ENCODE measurements at places on chromosomes 3 and 15.

GRCh38 chr3:141063831-141064230, 12.7 kb downstream of the SPSB4 start:
- DNase-seq: no peak

GRCh38 chr3:84442533-84442932, 516.3 kb upstream of the CADM2 start:
- DNase-seq: no peak

GRCh38 chr15:40287505-40287904, 4.6 kb upstream of the ANKRD63 start:
- DNase-seq: no peak

DNA sequence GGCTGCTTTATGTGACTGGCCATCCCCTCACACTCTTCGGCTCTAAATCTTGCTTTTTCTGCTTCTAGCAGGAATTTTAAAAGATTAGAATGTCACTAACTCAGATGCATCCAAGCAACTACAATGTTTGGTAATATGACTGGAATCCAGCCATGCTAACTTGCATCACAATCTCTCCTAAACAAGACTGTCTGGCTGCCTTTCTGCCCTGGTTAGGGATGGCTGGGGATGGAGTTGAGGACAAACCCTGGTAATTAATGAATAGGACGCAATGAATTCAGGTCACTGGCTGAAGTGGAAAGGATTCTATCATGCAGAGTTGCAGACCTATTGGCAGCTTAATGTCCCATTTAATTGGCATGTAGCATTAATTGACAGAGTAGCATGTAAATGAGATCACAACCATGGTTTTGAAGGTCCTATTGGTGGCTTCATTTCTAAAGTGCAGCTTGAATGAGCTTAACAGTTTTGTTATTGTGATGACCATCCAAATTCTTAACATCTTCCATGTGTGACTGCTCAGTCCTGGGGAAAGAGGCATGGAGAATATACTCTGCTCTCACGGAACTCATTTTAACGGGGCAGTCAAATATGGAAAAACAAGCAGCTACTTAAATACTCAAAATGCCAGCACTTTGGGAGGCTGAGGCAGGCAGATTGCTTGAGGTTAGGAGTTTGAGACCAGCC, 21.7 kb downstream of the NMNAT3 start:
- no peak for DNase-seq

DNA sequence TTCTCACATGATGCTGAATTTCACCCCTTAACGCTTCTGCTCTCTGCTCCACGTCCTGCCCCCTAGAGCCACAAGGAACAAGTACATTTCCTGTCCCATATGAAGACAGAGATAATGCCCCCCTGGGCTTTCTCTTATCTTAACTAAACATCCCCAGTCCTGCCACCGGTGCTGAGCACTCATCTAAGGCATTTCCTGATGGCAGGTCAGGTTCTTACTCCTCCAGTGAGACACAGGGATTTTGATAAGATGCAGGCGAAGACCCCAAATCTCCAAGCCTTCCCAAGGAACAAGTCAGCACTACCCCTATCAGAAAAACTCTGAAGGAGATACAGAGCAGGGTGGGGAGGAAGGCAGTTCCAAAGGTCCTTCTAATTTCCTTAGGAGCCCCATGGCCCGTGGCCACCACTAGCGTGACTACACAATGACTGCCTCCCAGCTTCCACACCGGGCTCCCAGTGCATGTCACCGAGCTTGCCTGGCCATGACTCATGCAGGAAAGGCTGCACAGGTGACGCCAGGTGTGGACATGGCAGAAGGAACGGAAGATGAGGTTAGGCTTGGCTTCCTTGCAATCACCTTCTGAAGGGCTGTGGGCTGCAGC, 152.9 kb downstream of the XXYLT1 start:
- no peak for DNase-seq

GRCh38 chr3:140972833-140973232, 31.2 kb downstream of the SLC25A36 start:
- DNase-seq: no peak

- DNase-seq: no peak
Observed at GRCh38 chr3:7745711-7746110, 755.9 kb upstream of the LMCD1 start.

Measured in NCI-H1092 (cell line).